CD4-positive, alpha-beta T cell treated with Interleukin-1 beta for 1 hour (primary cell): ENCODE measurements at places on chromosomes 3 and 15.

GRCh38 chr3:23198801-23199200 is 4.3 kb upstream of the UBE2E2 start:
- no peak for DNase-seq

DNA sequence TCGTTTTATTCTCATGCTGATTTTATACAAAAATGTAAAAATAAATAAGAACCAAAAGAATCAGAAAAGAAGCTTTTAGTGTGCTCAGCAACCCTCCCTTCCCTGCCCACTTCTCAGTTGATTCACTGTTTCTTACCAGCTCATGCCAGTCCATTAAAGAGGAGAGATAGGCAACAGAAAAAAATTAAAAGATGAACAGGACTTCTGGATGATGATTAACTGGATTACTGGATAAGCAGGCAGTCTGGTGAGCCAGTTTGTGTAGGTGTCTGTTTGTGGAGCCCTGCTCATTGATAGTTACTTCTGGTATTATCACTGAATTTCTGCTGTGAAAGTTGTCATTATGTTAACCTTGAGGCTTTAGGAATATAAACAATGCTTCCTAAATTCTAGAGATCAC is 15.1 kb upstream of the GPR171 start:
- no peak for DNase-seq

- no peak for DNase-seq
Observed at GRCh38 chr15:97461226-97461625, 499.3 kb upstream of the ARRDC4 start.

DNA sequence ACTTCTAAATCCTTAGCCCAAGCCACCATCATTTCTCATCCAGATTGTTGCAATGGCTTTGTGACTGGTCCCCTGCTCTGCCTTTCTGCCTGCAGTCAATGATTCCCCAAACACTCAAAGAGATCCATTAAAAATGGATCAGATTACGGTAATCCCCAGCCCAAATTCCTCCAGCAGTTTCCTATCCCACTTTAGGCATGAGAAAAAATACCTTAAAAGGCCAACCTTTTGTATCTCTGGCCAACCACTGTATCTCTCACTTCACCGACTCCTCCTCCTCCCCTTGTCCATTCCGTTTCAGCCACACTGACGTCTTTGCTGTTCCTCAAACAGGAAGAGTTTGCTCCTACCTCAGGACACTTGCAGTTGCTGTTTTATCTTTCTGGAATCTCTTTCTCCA is 20.9 kb upstream of the IL1RAP start:
- no peak for DNase-seq

- DNase-seq: no peak
Observed at GRCh38 chr3:73789825-73790444, 165.2 kb upstream of the PDZRN3 start.

- no peak for DNase-seq
Observed at GRCh38 chr3:117998071-117998470, 1036.6 kb downstream of the IGSF11 start.

GRCh38 chr3:23720885-23721284 is 84.9 kb upstream of the UBE2E1 start:
- DNase-seq: no peak

GRCh38 chr3:59802045-59802444 is 752.2 kb upstream of the CFAP20DC start:
- DNase-seq: no peak

- DNase-seq: peak; percentile 30
Observed at GRCh38 chr3:143171141-143171980, 51.8 kb downstream of the CHST2 start.

DNA sequence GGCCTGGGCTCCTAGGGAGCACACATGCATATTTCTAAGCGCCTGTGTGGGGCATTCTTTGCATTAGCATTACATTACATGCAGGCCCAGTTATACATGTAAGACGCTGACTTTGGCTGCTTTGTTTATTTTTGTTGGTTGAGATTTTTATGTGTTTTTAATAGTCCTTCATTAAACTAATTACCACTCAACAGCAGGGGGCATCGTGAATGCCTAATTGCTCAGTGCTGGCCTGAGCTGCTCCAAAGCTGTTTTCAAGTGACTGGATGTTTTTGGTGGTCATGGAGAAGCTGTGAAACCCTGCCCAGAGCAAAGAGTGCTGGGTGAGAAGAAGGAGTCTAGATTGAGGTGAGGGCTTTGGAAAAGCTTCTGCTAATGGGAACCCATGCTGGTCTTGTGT is 41.5 kb downstream of the GPD1L start:
- no peak for DNase-seq

DNA sequence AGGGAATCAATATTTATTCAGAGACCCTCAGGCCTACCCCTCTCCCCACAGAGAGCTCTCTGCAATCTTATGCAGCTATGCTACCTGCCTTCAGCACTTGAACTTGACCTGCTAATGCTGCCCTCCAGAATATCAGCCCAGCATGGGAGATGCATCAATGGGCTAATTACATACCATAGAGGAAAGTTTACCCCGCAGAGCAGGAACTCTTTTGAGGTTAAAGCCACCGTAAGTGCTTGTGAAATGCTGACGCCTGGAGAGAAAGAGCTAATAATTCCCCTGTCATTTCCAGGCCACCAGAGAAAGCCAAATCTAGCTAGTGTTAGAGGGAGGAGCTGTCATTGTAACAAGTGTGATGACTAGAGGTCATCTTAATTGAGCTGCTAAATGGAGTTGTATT is 127.5 kb downstream of the CHST2 start:
- no peak for DNase-seq

DNA sequence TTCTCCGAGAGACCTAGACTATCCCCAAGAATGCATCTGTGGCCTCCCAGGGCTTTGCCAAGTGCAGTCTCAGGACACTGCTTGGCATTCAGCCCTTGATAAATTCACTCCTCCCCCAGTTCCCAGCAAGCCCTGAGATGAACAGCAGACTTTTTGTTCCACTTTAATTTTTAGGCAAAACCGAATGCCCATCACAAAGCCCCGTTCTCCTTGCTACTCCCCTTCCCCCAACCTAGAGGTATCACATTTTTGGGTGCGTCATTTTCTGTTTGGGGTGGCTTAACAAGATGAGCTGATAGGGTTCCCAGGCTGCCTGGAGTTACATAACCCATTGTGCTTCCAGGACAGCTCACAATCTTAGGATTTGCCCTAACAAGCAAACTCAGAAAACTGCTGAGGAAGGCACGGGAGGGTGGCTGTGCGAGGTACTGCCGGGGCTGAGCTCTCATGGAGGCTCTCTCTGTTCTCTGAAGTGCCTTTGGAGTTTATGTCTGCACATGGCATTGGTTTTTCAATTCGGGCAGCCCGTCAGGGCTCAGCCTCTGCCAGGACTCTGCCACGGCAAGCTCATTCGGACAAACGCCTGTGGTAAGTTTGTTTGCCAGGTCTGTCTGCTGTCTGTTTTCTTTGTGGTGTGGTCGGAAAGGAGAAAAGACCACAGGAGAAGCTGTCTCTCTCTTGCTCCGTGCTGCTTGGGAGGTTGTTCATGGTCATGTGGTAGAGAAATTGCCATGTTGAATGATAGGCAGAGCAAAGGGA is at the start of gene TRAK1:
Gene TRAK1 (plus strand): TSS at position 385 of the 759 bp plus-strand sequence. CDS start 113 bp downstream, at position 498.
- DNase-seq: no peak

DNA sequence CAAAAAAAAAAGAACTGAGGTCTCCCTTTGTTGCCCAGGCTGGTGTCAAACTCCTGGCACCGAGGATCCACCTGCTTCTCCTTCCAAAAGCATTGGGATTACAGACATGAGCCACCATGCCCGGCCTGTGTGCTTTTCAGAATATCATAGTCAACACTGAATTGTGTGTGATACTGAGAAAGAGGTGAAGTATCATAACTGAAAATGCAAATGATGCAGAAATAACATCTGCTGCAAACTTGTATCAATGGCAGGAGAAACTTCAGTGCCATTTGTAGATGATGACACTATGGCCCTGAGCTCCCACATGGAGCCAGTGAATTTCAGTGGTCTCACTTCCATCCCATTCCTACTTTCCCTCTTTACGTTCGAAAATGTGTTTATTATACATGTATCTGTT is 21.9 kb downstream of the IL12A start:
- DNase-seq: no peak

DNA sequence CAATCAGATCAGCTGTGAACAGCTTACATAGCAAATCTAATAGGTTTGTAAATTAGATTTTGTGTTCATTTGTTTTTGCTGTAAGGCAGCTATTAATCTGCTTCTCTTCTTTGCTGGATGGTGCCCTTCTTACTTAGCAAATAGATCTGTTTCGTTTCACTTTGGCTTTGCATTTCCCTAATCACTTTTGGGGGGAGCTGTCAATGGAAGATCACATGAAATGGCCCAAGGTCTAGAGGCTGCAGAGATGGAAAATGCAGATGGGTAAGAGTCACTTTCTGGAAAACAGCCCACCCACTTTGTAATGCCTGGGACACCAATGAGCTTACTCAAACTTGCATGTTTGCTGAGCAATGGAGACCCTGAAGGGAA is 36.4 kb downstream of the ST8SIA2 start:
- DNase-seq: no peak

DNA sequence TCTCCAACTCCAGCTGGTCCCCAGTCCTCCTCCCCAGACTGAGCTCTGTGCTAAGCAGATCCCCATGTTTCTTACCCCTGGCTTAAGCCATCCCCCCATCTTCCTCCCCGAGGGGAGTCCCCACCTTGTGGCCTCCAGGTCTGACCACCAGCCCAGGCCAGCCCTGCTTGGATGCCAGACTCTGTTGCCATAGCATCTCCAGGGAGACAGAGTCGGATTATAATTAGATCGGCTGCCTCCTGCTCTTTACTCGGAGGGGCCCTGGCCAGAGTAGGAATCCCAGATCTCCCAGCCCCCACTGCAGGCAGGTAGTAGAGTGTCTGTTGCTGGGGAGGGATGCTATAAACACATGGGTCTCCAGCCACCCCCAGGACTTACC is 2.4 kb downstream of the KLHDC8B start:
- no peak for DNase-seq

DNA sequence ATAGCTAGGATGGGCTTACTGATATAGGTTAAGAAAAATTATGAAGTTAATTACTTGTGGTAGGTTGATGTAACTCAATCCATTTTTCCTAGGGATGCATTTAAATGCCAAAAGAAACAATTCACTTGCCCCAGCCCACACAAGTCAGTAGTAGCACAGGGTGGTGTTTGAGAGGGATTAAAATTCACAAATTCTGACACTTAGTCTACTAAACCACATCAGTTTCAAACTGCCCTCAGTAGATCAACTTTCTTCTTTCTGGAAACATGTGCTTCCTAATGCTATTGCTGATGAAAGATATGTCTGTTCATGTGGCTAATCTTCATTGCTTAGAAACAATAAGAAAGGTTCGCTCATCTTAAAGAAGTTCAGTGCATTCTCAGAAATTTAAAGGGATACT is 160.6 kb downstream of the EPHA3 start:
- no peak for DNase-seq
